Stomach (tissue), 19 donors: ENCODE measurements at places on chromosomes 3 and 15. TPM values are rescaled to one million over a fixed set of nuclear protein-coding genes. Genes with fewer than 3 reads are reported as not detected.

Gene THAP10
- total RNA-seq = 4.5 TPM

Gene UACA
- total RNA-seq = 135 TPM

Gene NR1I2
- 37.4 TPM for total RNA-seq

Gene PRICKLE2
- total RNA-seq = 10.7 TPM

Gene CP
- total RNA-seq = 7.5 TPM

Gene CASR
- 3.0 TPM for total RNA-seq

Gene CACNA2D2
- total RNA-seq = 45.8 TPM

Gene SSUH2
- total RNA-seq = not detected

Gene NPTN
- 127 TPM for total RNA-seq

Gene RAB6B
- total RNA-seq = 1.2 TPM

Gene KLHL40
- total RNA-seq = 0.18 TPM

Gene CHD2
- total RNA-seq = 164 TPM

Gene RARRES1
- 237 TPM for total RNA-seq

Gene CHRNA3
- not detected for total RNA-seq

Gene AGBL1
- total RNA-seq = 0.18 TPM
